ENCODE measurements at places on chromosomes 2 and 18.

- DNase-seq = no peak
Observed at GRCh38 chr2:217935901-217936684, 66.7 kb downstream of the TNS1 start.

- DNase-seq = no peak
Observed at GRCh38 chr2:135226961-135227360, 174.9 kb downstream of the RAB3GAP1 start.

DNA sequence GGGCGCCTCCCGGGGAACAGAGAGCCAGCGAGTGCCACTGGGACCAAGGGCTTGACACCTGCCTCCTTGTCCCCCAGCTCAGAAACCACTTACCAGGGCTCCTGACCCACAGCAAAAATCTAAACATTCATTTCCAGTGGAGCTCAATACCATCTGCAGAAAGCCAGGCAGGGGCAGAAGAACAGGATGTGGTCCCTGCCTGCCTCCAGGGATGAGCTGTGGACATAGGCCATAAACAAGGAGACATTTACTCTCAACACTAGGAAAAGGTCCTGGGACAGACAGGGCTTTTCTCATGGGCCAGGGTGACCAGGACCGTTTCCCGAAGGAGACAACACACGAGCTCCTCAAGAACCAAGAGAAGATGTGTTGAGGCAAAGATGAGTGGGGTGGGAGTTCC is 203.0 kb downstream of the CTIF start:
- DNase-seq = no peak

GRCh38 chr2:1736045-1736444 is 8.3 kb downstream of the PXDN start:
- DNase-seq = no peak

DNA sequence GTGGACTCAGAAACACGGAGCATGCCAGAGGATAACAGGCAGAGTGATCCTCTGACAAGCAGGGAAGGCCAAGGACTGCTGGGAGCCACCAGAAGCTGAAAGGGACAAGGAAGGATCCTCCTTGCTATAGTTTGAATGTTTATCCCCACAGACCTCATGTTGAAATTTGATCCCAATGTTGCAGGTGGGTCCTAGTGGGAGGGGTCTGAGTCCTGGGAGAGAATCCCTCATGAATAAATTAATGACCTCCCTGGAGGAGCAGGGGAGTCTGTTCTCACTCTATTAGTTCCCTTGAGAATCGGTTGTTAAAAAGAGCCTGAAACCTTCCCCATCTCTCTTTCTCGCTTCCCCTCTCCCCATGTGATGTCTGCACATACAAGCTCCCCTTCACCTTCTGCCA is 124.4 kb downstream of the FBXO15 start:
- DNase-seq = no peak

DNA sequence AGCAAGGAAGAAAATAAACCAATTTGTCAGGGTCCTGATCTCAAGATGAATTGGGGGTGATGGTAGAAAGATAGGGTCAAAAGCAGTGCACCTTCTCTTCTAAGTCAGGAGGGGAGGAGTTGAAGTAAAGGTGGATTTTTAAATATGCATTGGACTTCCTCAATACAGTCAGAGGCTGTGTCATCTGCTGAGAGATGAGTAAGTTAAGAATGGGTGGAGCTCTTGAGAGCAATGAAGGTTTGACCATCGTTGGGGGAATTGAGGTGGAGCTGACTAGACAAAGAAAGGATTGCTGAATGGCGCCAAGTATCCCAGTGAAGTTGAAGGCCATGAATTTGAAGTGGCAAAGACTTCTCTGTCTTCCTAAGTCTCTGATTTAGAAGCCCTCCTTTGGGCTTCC is 18.4 kb upstream of the CPO start:
- no peak for DNase-seq

GRCh38 chr2:241595600-241596140 is 37.1 kb downstream of the BOK start:
- DNase-seq = no peak

DNA sequence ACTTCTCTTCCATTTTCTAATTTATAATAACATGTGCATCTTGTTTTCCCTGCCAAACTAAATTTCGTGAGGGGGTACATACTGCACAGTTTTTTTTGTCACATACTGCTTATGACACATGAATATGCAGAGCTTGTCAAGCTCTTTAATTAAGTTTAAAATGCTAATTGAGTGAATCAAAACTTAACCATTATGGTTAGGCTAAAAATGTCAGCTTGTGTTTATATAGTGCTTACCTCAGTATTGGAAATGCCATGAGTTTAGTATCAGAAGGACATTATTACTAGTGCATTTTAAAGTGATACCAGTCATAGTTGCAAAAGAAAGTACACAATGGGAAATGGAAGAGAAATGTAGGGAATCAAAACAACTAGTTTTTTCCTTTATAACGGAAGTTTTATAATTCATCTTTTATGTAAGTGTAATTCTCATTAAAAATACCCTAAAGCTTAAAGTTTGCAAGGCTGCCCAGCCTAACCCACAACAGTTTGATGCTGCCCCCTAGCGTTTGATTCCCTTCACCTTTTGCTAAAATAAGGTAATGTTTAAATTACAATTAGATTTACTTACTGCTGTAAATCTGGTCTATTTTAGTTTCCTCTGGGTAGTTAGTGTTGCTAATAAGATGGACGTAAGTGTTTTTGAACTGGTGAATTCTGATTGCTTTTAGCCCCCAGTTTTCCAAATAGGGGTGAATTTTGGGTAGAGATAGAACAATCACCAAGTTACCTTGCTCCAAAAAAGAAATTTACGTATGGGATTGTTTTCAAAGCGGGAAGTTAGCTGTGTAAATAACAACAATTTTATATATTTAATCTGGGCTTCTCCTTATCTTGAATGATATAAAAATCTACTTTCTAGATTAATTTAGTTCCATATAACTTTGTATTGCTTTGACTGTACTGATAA is 3.2 kb downstream of the SLC39A10 start:
- DNase-seq = peak; percentile 9

GRCh38 chr2:191577605-191578004 is 100.3 kb upstream of the NABP1 start:
- no peak for DNase-seq

DNA sequence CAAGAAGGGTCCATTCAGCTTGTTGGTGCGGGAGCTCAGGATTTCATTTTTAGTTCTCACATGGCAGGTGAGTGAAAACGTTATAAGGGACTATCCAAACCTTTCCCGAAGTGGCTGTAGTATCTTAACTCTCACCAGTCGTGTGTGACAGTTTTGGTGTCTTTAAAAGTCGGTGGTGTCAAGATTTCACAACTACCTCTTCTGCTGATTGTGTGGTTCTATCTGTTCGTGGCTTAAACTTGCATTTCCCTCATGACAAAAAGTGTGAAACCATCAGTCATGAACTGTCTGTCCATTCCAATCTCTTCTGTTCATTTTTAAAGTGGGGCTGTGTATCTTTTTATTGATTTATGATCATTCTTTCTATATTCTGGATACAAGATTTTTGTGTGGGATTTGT is 3.8 kb upstream of the AQP12B start:
- no peak for DNase-seq
